RCC 7860 (cell line): ENCODE measurements at places on chromosomes 2 and 18.
A peak's percentile ranks its signal among the peaks of the same experiment; 100 is the strongest.

DNA sequence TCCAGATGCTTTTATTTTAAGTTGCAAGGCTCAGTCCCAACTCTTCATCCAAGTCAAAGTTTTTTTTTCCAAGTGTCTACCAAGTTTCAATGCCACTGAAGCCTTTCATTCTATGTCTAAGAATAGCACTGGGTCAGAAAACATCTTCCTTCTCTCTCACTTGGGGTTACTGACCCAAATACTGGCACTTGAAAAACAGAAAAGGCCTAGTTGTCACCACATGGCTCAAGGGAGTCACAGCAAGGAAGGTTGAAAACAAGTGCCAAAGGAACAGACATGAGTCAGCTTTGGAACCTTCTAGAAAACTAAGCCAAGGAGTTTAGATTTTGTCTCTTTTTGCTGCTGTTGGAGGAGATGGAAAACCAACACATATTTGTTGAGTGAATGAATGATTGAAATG is 146.5 kb downstream of the COPS8 start:
- no peak for DNase-seq

GRCh38 chr2:169709981-169710380 is 15.7 kb downstream of the PHOSPHO2 start:
- no peak for DNase-seq

GRCh38 chr2:12014088-12014960 is 267.9 kb downstream of the LPIN1 start:
- DNase-seq: no peak

DNA sequence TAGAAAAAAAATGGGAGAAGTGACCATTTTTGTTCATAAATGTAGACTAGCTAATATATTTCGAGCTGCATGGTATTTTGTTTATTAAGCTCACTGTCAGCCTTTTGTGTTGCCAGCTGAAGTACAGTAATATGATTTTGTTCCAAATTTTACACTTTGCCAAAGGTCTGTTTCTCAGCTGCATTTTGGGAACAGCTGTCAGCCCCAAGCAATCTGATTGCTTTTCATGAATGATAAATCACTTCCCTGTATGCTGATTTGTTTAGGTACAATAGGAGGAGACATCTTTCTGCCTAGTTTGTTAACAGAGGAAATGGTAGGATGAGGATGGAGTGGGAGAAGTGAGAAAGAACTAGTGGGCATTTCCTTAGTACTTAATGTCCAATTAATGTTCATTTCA is 79.3 kb downstream of the NABP1 start:
- no peak for DNase-seq

DNA sequence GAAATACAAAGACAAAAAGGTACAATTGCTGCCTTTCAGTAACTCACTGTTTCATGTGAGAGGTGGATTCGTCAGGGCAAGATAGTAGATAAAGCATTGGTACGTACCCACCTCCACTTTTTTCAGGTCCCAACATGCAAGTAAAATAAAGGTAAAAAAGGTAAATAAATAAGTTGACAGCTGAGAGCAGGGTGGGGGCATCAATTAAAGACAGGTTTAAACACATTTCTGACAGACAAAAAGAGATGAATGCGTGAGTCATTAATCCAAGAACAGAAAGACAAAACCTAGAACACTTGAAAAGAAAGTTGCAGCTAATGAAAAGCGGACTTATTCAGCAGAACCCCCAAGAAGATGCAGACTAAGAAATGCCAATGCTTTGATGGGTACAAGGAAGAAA is 979.6 kb upstream of the CDH2 start:
- no peak for DNase-seq

DNA sequence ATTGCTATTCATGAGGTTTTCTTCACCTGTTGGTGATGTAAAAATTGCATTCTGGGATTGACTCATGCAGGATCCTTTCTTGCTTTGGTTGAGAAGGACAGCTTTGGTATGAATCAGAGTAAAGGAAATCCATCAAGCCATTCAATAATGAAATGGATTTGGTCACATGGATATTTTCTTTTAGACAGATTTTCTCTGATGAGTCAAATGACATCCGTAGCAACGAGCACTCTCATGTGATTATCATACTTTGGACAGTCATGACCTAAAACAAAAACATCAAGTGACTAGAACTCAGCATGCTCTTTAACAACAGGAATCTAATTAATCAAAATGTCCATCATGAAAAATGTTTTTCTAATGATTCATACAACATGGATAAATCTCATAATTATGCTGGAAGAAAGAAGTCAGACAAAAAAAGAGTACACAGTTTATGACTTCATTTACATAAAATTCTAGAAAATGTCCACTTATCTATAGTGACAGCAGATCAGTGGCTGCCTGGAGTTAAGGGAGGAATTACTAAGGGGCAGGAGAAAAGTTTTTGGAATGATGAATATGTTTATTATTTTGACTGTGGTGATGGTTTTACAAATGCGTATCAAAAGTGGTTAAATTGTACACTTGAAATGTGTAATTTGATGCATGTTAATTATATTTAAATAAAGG is 30.7 kb downstream of the TRAK2 start:
- DNase-seq: no peak

DNA sequence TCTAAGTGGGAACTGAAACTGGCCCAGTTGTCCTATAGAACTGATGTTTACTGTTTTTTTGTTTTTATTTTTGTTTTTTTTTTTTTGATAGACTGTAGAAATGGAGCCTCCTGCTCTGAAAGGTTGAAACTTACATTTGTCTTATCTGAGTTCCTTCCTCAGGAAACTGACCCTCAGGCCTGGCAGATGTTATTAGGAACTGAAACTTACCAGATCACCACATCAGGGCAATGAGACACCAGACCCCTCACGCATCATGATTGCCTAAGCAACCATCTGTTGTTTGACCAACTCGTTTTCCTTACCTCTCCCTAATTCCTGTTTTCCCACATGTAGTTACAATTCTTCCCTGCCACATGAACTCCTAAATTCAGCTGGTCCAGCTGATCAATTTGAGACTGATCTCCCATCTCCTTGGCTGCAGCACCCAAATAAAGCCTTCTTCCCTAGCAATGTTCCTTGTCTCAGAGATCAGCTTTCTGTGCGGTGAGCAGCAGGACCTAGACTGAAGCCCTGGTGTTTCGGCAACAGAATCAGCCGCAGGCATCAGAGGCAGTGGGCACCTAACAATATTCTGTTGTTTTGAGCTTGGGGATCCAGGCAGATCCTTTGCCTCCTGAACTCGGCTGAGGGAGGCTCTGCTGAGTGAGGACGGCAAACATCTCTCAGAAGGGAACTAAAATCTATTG is 96.8 kb downstream of the MSH2 start:
- DNase-seq: no peak

- DNase-seq: no peak
These were observed 1074.4 kb upstream of the GYPC start for GRCh38 chr2:125581557-125581956.

- DNase-seq: peak; percentile 70
These were observed 96.7 kb downstream of the CCDC148 start for GRCh38 chr2:158359846-158360245.
